ENCODE measurements at places on chromosomes 3 and 15.

- DNase-seq = no peak
Observed at GRCh38 chr15:83039206-83039605, 27.8 kb upstream of the C15orf40 start.

DNA sequence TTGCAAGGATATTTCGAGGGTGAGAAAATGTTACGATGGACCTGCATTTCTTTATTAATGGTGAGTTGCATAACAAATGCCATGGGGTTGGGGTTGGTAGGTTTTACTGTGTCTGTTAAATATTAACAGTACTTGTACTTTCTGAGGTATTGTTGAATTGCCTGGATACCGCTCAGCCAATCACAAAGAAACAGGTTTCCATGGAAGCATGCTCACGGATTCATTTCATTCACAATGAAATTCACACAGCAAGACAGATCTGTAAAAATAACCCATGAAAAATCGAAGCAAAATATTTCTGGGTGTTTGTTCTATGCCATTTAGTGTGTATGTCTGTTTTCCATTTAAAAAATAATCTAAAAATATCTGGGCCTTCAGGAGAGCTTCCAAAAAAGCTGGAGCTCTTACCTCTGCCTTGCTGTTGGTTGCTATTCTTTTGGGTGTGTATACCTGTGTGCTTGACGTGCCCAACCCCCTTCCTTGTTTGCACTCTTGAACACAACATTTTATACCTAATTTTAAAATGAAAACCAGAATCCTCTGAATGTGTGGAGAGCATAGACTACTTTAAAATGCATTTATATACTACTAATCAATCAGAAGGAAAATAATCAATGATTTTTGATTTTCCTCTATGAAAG is 479.8 kb upstream of the TBL1XR1 start:
- DNase-seq = no peak

DNA sequence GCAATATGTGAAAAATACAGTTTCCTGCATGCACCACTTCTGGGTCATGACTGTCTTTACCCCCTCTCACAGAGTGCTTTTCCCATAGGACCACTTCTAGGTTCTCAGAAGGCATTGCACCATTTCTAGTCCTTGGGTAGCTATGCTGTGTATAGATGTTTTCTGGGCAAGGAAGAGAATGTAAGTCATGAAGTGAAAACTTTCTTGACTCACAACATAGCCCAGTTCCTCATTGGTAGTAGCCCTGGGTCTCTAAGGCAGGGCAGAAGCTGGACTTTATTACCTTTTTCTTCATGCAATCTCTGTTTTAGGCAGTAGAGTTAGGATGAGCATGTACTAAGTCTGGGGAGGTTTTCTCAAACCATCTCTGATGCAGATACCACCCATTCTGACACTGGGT is 203.1 kb downstream of the EPHB1 start:
- no peak for DNase-seq

- no peak for DNase-seq
Observed at GRCh38 chr3:69458803-69459365, 73.0 kb upstream of the FRMD4B start.

- DNase-seq = no peak
Observed at GRCh38 chr3:5192571-5193365, 5.3 kb downstream of the EDEM1 start.

GRCh38 chr15:91930092-91930491 is 76.6 kb downstream of the SLCO3A1 start:
- DNase-seq = no peak

DNA sequence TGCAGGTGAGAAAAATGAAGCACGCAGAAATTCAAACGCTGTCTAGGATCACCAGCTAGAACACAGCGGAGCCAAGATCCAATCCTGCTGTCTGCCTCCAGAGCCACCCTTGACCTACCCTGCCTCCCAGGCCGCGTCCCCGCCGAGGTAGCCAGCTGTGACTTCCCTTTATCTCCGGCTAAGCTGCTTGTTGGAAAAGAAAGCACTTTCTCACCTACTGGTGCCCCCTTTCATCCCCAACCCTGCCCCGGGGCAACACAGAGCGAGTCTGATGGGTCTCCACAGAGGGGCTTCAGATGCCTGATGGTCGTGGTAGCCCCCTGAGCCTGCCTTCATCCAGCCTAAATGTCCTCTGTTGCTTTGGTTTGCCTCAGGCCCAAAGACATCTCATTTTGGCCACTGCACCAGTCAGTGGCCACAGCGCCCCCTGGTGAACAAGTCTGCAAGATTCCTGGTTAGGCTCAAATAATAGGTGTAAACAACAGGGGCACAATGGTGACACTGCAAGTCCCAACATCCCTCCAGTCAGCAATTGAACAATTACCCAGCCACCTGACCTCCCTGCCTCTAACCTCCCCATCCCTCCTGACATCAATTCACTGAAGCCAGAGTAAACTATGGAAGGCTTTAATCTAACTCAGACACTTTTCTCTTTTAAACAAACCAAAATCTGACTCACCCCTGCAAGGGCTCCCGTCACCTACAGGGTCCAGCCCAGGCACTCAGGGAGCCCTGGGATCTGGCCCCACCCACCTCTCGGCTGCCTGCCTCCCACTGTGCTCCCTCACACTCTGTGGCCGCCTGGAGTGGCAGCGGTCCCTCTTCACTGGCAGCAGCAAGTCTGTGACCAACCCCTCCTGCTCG is 27.3 kb upstream of the BCL2L10 start:
- DNase-seq = peak; percentile 65

- no peak for DNase-seq
Observed at GRCh38 chr3:89312141-89312540, 204.7 kb downstream of the EPHA3 start.

DNA sequence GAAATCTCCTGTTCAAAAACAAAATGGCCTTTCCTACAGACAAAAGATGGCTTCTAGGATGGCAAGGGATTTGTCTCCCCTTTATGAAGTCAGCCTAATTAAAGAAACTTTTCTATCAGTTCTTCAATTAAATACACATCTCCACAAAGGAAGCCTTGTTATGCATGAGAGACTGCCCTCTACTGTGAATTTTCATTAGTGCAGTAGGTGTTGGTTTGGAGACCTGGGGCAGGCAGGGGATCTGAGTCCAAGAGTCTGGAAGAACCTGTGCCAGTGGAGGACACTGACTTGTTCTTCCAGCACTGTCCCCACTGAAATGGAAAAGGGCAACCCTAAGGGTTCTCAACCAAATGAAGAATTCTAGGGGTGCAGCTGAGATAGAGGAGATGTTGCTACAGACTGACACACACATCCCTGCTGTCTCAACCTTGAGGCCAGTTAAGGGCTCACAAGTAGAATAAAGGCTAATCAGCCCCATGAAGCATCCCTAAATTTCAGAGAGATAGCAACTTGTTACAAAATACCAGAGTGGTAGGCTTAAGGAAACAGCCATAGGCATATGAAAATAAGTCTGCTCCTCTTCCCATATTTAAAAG is 174.0 kb upstream of the PRICKLE2 start:
- DNase-seq = peak; percentile 73

DNA sequence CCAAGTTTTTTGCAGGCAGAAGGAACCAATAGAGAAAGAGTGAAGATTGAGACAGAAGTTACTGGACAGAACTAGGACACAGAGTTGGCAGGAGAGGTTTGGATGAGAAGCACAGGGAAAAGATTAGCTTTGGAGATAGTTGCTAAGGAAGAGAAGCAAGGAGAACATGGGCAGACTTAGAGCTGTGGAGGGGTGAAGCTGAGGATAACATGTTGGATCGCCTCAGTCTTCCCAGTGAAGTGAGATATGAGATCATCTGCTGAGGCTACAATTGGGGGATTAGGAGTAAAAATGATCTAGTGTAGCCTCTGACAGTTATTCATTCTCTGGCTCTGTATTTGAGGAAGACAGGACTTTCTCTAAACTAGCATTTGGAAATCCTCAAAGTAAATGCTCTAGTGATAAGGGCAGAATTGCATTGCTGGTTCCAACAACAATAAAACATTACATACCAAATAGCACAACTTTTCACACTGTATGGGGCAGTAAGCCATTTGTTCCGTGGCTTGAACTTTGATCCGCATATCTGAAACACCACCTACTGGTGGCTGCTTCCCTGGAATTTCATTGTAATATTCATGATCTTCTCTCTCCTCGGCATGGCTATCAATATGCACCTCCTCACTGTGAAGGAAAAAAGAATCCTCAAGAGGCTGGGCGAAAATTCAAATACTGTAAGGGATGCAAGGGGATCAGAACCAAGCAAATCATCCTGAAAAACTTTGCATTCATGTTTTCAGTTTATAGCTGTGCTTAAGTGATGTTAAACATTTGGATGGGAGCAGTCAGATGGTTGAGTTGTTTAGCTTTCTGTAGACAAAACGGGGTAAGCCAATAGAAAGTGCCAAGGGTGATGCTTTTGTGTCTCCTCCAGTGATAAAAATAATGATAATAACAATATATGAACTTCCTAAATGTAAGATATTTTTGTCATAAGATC is 22.2 kb upstream of the EID1 start:
- peak; percentile 64 for DNase-seq

DNA sequence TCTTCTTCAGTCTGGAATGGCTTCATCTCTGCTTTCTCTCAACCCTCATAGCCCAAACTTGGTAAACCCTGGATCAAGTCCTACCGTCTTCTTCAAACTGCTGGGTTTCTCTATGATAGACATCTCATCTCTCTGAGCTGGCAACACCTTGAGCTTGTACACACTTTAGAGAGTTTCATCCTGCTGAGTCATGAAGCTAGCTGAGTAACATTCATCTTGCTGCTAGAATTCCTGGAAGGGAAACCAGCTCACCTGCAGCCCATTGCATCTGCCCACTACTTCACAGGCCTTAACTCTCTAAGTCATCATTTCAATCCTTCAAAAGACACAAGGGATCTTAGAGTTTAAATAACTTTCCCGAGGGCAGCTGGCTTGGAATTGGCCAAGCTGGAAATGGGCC is 175.5 kb upstream of the RORA start:
- no peak for DNase-seq

DNA sequence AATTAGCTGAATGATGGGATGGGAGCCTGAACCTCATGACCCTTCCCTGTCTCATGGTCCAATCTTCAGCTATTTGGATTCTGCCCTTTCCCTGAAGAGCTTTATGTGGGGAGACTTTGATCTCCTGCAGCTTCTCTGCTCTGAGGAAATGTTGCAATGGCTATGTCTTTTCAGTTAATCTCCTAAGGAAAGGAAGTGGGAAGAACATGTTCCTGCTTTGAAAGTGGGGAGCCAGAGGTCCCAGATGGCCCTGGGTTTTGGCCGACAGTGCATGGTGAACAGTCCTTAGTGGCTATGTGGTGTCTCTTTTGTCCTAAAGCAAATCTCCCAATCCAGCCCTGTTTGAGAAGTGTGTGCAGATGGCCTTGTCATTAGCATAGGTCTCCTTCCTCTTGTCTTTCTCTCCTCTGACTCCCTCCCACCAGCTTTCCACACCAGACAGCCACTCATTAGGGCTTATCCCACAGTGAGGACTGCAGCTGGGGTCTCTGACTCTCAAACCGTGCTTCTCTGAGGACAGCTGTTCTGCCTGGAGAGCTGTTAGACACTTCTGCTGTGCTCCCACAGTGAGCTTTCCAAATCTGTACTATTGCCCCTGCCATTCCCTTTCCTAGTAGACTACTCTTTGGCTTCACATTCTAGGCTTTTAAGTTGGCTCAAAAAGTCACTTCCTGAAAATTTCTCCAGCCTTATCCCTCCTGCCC is 365.8 kb upstream of the UMPS start:
- DNase-seq = no peak

DNA sequence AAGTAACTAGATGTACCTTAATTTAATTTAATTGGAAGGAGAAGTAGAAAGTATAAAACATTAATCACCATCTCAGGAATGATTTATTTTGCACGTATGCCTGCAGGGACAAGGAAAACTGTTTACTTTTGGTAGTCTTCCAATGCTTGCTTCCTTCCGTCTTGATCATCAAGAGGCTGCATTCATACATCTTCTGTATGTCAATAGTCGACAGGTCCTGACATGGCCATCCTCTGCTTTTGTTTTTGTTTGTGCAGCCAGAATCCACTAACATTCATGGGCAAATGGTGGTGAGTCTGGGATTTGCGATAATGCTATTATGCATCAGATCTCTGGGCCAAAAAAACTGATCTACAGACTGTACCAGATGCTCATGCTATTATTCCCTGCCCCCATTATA is 56.6 kb upstream of the ZPLD1 start:
- DNase-seq = no peak

- peak; percentile 92 for DNase-seq
Observed at GRCh38 chr15:52021128-52021671, 2.2 kb downstream of the MAPK6 start.

- peak; percentile 32 for DNase-seq
Observed at GRCh38 chr3:71956069-71956340, 171.1 kb upstream of the PROK2 start.

- DNase-seq = no peak
Observed at GRCh38 chr15:66292571-66293418, 573 bp upstream of the DIS3L start.

- no peak for DNase-seq
Observed at GRCh38 chr3:47314056-47314764, 31.5 kb downstream of the KLHL18 start.

All from fibroblast of skin of back (primary cell).